ENCODE measurements at places on chromosomes 16 and 17.

DNA sequence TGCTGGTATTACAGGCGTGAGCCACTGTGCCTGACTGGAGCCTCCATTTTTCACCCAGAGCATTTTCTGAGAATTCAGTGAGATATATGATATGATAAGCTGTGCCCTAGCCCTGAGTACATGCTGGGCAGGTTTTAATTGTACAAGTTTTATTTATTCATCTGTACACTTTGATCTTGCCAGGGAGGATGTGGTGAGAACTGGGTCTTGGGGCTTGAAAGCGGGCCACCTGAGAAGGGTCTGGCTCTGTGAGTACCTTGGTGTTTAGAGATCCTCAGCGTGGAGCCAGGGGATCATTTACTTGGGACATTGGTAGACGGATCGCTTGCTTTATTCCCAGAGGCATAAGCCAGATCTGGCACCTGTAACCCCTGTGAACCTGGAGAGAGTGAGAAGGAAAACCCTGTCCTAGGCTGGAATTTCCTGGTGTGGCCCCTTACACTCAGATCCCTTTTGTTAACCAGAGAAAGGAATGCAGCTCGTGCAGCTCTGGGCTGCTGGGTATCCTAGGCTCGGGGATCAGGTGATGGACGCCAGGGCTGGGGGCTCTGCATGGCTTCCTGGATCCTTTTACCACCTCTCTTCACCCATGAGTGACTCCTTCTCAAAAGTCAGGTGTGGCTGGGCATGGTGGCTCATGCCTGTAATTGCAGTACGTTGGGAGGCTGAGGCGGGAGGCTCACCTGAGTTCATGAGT lies 91.9 kb downstream of the ABCC1 start:
- DNase-seq = no peak

GRCh38 chr17:1559047-1560043 lies 3.2 kb downstream of the PITPNA start:
- no peak for DNase-seq

DNA sequence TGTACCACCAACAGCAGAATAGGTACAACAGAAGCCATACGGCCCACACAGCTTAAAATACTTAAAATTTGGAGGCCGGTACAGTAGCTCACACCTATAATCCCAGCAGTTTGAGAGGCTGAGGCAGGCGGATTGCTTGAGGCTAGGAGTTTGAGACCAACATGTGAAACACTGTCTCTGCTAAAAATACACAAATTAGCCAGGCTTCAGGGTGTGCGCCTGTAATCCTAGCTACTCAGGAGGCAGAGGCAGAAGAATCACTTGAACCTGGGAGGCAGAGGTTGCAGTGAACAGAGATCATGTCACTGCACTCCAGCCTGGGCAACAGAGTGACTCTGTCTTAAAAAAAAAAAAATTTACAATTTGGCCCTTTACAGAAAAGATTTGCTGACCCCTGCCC lies 17.0 kb downstream of the GFOD2 start:
- no peak for DNase-seq

DNA sequence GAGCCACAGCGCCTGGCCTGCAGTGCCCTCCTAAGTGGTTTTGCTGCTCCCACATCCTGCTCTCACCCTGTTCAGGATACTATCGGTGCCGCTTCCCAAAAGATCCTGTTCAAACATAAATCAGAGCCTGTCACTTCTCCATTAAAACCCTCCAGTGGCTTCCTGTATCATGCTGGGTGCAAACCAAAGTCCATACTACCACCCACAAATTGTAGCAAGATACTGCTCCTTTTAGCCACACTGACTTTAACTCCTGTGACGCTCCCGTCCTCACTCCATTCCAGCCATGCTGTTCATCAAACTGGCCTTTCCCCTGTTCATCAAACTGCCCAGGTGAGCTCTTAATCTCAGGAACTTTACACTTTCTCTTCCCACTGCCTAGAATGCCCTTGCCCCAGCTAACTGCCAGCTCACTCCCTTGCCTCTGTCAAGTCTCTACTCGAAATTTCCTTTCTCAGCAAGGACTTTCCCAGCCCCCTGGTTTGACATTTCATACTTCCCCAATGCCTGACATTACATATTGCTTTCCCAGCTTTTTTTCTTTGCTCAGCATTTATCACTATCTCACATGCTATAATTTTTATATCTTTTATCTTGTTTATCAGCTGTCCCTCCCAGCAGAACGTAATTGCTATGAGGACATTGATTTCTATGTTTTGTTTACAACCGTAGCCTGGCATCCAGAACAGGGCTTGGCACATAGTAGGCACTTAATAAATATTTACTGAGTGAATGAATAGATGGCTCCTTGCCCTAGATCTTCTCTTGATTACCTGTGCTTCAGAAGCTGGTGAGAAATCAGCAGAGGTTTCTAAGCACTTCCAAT lies 44.3 kb upstream of the SMURF2 start:
- DNase-seq = no peak

GRCh38 chr16:17917316-17918019 lies 419.1 kb downstream of the NPIPA8 start:
- DNase-seq = no peak

DNA sequence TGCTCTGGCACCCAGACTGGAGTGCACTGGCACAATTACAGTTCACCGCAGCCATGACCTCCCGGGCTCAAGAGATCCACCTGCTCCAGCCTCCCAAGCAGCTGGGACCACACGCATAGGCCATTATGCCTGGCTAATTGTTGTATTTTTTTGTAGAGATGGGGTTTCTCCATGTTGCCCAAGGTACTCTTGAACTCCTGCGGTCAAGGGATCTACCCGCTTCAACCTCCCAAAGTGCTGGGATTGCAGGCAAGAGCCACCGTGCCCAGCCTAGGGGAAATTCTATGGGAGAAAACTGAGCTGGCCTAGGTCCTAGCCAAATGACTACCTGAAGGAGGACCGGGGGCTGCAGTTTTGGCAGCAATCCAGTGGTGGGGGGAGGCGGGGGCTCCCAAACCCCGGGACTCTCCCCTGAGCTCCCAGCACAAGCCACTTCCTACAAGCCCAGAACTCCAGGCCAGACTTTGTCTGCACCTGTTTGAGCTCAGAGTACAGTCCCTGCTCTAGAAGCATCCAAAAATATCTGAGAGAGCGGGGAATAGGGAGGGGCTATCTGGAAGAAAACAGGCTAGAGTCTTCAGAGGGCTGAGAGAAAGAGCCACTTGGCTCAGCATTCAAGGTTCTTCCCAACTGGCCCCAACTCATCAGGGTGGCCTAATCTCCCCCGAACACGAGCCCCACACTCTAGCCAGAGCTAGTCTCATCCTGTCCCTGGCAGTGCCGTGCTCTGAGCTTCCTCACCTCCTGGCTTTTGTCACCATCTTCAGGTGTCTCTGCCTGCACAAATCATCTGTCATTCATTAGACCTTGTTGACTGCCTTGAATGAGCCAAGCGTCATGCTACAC lies 9.1 kb downstream of the SRL start:
- no peak for DNase-seq

- no peak for DNase-seq
Observed at GRCh38 chr16:49312389-49312985, 30.8 kb upstream of the CBLN1 start.

DNA sequence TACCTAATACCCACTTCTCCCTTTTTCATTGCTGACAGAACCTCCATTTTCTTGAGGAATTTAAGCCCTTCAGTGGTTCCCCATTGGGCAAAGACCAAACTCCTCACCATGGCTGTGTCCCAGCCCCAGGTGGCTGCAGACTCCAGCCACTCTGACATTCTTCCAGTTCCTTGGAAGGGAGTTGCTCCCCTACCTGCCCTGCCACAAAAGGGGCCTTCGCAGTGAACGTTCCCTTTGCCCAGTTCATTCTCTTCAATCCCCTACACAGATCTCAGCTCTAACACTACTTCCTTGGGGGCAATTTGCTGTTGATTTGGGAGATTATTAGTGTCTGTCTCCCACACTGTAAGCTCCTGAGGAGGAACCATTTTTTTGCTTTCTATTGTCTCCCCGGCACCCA lies 3.2 kb upstream of the AKTIP start:
- no peak for DNase-seq

- peak; percentile 49 for DNase-seq
Observed at GRCh38 chr16:20866145-20866772, 33.9 kb downstream of the DCUN1D3 start.

GRCh38 chr16:88283596-88283995 lies 99.2 kb upstream of the ZNF469 start:
- no peak for DNase-seq

GRCh38 chr17:36942019-36942599 lies 4.8 kb downstream of the LHX1 start:
- DNase-seq = no peak

GRCh38 chr16:191831-192230 lies 11.6 kb downstream of the HBQ1 start:
- no peak for DNase-seq

DNA sequence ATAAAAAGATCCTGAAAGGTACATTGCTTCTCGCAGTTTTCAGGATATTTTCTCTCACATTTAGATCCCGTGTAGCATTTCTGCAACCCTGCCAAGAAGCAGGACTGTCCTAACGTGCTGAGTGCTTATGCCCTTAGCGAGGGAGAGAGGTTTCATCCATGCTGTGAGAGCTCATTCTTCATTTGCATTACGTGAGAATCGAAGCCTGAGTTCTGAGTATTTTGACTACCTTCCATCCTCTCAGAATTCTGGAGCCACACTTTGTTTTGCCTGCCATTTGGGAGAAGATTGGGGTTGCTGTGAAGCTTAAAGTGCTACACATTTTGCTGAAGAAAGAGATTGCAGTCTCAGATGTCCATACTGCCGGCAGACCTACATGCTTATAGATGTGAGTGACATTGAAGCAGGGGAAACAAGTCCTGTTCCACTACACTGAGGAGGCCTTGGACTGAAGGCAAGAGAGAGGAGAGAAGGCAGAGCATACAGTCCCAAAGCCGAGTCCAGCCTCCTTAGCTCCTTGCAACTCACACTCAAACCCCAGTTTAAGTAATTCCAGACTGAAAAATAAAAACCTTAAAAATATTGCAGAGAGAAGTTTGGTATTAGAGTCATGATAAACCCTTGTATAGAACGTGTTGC lies 183.0 kb downstream of the PRKCA start:
- DNase-seq = no peak

DNA sequence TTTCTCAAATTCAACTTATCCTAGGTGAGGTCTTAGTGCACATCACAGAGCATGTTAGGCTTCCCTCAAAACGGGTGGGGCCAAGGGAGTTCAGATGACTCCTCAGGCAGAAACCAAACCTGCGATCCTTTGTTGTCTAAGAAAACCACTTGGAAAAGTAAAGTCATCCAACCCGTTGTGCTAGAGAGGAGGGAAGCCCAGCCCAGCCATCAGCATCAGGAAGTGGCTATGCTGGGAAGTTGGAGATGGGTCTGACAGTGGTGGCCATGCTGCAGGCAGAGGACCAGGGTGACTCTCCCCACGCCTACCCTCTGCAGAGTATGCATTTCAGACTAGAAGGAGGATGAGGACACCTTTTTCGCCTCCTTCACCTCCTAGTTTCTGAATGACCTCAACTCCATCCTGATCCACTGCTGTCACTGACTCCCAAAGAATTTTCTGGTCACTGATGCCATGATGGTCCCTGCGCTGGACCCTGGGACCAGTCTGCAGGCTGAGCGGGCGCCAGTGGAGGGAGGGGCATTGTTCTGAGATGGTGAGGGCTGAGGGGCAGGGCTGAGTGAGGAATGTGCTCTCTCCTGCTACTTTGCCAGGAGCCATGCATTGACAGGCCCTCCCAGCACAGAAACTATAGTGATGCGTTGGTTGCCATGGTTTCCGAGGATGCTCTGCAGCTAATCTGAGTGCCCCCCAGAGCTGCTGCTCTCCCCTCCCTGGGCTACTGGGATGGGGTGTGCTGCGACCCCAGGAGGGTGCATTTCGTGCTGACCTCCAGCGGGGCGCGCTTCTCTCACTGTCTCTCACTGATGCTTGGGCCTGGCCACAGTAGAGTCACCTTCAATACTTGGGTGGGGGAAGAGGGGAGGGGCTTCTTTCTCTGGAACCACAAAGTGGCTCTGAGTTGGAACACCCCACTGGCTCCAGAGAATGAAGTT lies 20.4 kb downstream of the ALOX12B start:
- DNase-seq = no peak

DNA sequence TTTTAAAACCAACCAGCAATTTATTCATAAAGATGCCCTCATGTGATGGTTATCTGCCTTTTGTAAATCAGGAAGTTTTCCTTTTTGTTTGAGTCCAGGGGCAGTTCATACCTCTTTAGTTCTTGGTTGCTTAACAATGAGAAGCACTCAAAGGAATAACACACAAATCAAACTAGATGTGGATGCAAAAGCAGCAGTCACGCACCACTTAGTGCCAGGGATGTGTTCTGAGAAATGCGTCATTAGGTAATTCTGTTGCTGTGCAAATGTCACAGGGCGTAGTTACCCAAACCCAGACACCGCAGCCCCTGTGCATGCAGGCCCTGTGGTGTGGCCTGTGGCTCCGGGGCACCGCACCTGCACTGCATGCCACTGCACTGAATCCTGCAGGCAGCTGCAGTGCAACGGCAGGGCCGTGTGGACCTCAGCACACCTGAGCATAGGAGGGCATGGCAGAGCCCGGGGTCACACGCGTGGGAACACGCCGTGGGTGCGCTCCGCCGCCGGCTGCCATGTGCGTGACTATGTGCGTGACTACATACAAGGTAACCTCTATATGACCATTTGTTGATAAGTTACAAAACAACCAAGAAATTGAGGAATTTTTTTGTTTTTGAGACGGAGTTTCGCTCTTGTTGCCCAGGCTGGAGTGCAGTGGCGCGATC lies 39.6 kb downstream of the PKD1 start:
- no peak for DNase-seq

GRCh38 chr17:5135726-5136579 lies 20.1 kb downstream of the USP6 start:
- DNase-seq = no peak

- DNase-seq = peak; percentile 13
Observed at GRCh38 chr17:38322156-38322779, 21.5 kb downstream of the GPR179 start.

- DNase-seq = no peak
Observed at GRCh38 chr17:22272363-22273146, 580.2 kb downstream of the KCNJ18 start.

DNA sequence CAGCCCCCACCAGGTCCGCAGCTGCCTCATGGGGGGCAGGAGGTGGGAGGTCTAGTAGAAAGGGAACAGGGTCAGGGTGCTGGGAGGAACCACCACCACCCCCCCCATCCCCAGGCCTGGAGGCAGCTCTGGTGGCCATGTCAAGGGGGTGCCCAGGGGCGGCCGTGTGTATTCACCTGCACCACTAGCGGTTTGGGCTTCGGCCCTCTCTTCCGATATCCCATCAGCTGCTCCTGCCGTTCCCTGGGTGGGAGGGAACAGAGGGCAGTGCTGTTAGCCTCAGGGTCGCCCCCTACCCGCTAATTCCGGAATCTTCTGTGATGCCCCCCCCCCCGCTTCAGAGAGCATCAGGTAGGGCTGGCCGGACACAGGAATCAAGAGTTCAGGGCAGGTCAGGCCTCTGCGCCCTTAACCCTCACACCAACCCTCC lies 3.8 kb downstream of the CBX4 start:
- no peak for DNase-seq

DNA sequence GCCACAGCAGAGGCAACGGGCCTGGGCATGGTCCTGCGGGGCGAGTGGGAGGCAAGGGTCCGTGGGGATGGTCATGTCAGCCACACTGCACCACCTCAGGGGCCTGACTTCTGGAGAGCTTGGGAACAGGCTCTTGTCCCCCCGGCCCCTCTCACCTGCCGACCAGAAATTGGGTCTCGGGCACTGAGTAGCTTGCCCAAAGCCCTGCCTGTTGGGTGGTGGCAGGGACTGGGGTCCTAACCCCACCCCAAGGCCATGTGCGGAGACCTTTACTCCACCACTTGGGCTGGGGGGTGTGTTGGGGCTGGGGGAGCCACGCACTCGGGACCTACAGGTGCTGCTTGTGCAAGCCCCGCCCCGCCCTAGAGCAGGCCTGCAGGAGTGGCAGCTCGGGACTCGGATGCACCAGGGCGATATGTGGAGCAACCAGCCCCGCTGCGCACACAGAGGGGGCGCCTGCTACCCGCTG lies 24.2 kb upstream of the CHMP6 start:
- no peak for DNase-seq
